Endodermal cell (in vitro differentiated cells): ENCODE measurements at places on chromosomes 7 and 10. TPM values are rescaled to one million over a fixed set of nuclear protein-coding genes. Genes with fewer than 3 reads are reported as not detected.

DNA sequence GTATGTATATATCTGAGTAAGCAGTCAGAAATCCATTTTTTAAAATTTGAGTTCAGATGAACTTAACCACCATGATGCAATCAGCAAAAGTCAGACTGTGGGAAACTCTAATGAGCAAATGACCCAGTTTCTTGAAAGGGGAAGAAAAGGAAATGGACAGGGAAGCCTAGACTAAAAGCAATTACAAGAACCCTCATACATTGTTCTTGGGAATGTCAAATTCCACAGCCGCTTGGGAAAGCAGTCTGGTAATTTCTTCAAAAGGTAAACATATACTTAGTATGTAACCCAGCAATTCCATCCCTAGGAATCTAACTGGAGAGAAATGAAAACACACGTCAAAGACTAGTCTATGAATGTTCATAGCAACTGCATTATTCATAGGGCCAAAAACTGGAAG lies 16.4 kb upstream of the FOXK1 start:
- no peak overlapping the region for H3K4me3 ChIP-seq
- DNase-seq: no peak
- H3K27me3 ChIP-seq: no peaks in the 10 kb centered on the region
- no peak overlapping the region for H3K27ac ChIP-seq
- no peaks in the 10 kb centered on the region for H3K4me1 ChIP-seq

DNA sequence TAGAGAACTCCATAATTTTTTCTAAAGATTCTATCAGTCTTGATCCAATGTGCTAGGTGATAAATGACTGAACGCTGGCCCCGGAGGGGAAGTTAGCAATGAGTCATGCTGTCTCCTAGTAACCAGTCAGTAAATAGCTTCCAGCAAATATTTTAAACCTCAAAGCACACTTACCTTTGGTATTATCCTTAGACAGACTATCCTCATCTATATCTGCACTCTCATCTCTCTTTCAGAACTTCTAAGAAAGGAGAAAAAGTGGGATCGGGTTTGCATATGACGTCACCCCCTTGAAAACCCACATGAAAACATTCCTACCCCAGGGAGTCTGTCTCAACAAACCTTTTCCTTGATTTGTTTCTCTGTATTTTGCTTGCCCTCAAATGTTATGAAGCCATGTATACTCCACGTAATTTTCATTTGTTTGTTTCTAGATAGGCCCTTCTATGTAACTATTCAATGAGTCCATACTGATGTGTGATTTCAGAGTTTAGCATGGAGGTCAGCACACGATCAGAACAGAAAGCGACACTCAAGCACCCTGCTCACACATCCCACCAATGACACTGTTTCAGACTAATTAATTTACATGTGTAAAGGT lies 174.9 kb upstream of the NRP1 start:
- no peaks in the 10 kb centered on the region for H3K36me3 ChIP-seq
- DNase-seq: no peak
- H3K4me1 ChIP-seq: peaks cover 4% of the 10 kb centered on the region
- H3K4me3 ChIP-seq: no peak overlapping the region
- H3K27ac ChIP-seq: peak overlapping the region; percentile 25
- H3K27me3 ChIP-seq: peaks cover 6% of the 10 kb centered on the region

- H3K27ac ChIP-seq: no peak within 1 kb of the TSS
- H3K4me1 ChIP-seq: no peaks in the 10 kb centered on the region
- DNase-seq: peak; percentile 80
- H3K27me3 ChIP-seq: no peaks in the 10 kb centered on the region
- no peaks in the 10 kb centered on the region for H3K36me3 ChIP-seq
Measured at GRCh38 chr10:132065491-132066105, at the start of gene JAKMIP3. TSS of gene JAKMIP3 (plus strand) at chr10:132065946. CDS start at chr10:132104809, 38,863 bp downstream.

- DNase-seq: no peak
- H3K4me1 ChIP-seq: no peaks in the 10 kb centered on the region
- H3K27ac ChIP-seq: no peak overlapping the region
- no peaks in the 10 kb centered on the region for H3K27me3 ChIP-seq
- no peak overlapping the region for H3K4me3 ChIP-seq
Measured at GRCh38 chr10:113937258-113937657, 82.8 kb downstream of the NHLRC2 start.

DNA sequence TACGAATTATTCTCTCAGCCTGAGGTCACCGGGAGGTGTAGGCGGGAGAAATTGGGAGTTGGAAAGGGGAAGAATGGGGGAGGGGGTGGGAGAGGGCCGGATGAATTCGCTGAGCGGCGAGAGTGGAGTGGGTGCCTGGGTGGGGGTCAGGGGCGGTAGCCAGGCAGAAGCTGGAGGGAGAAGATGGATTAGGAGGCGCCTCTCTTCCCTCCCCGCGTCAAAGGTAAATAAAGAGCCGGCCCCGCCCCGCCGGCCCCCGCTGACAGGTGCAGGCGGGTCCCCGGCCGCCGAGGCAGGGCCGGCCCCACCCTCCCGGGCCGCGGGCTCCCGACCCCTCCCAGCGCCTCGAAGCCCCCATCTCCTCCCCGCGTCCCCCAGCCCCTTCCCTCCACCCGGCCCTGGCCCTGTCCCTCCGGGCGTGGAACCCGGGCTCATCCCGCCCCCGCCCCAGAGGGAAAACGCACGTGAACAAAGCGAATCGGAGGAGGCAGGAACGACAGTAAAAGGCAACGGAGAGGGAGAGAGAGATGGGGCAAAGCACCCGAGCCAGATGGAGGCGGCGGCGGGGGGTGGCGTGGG lies 872 bp downstream of the FAM131B start:
- H3K27me3 ChIP-seq: peaks cover 56% of the 10 kb centered on the region
- no peak overlapping the region for H3K27ac ChIP-seq
- no peaks in the 10 kb centered on the region for H3K4me1 ChIP-seq
- peak overlapping the region; percentile 76 for H3K4me3 ChIP-seq
- peak; percentile 75 for DNase-seq
- no peaks in the 10 kb centered on the region for H3K36me3 ChIP-seq

GRCh38 chr7:144862612-144863319 lies 26.9 kb upstream of the TPK1 start:
- H3K36me3 ChIP-seq: no peaks in the 10 kb centered on the region
- no peak overlapping the region for H3K4me3 ChIP-seq
- no peak for DNase-seq
- H3K27ac ChIP-seq: no peak overlapping the region
- peaks cover 5% of the 10 kb centered on the region for H3K4me1 ChIP-seq

DNA sequence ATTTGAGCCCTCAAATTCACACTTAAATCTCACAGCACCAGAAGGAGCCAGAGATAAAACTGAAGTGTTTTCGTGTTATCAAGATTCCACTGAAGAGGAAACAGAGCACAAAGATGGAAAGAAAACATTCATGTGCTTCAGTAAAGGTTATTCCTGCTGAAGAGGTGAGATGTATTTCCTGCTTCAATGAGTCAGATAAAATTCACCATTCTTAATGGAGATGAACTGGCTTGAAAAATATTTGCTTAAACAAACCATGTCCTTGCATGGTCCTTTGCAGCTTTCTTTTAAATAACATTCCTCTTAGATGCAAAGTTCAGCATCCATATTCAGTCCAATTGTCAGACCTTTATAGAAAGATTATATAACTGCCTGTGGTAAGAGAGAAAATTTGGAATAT lies 294.2 kb downstream of the IPMK start:
- no peak for DNase-seq
- no peaks in the 10 kb centered on the region for H3K36me3 ChIP-seq
- H3K27ac ChIP-seq: no peak overlapping the region
- no peak overlapping the region for H3K4me3 ChIP-seq
- no peaks in the 10 kb centered on the region for H3K4me1 ChIP-seq

DNA sequence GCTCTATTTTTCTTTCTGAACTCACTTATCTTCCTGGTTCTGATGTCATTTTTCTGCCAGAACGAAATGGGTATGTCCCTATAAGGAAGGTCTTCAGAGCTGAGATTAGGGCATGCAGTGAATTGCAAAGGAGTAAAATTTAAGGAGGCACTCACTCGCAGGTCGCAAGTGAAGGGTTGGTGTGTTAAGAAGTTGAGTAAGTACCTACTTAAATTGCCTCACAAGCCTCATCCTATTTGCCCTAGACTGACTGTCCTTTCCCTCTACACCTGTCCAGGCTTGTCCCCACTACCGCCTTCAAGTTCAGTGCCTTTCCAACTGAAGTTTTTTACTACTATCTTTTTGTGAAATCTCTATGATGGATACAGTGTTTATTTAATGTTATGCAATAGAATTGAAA lies 191.5 kb downstream of the AHR start:
- no peaks in the 10 kb centered on the region for H3K27me3 ChIP-seq
- no peaks in the 10 kb centered on the region for H3K4me1 ChIP-seq
- no peaks in the 10 kb centered on the region for H3K36me3 ChIP-seq
- no peak for DNase-seq
- no peak overlapping the region for H3K4me3 ChIP-seq

GRCh38 chr10:35558276-35558675 lies 46.9 kb upstream of the GJD4 start:
- no peaks in the 10 kb centered on the region for H3K27me3 ChIP-seq
- peaks cover 28% of the 10 kb centered on the region for H3K36me3 ChIP-seq
- DNase-seq: no peak

- no peak for DNase-seq
- no peaks in the 10 kb centered on the region for H3K27me3 ChIP-seq
- no peaks in the 10 kb centered on the region for H3K4me1 ChIP-seq
- no peaks in the 10 kb centered on the region for H3K36me3 ChIP-seq
- H3K4me3 ChIP-seq: no peak overlapping the region
- no peak overlapping the region for H3K27ac ChIP-seq
Measured at GRCh38 chr7:72080865-72081510, 331.1 kb downstream of the CALN1 start.

GRCh38 chr7:38728145-38728544 lies 97.0 kb upstream of the AMPH start:
- H3K27ac ChIP-seq: no peak overlapping the region
- no peaks in the 10 kb centered on the region for H3K27me3 ChIP-seq
- no peak for DNase-seq
- H3K36me3 ChIP-seq: peaks cover 18% of the 10 kb centered on the region
- H3K4me3 ChIP-seq: no peak overlapping the region

DNA sequence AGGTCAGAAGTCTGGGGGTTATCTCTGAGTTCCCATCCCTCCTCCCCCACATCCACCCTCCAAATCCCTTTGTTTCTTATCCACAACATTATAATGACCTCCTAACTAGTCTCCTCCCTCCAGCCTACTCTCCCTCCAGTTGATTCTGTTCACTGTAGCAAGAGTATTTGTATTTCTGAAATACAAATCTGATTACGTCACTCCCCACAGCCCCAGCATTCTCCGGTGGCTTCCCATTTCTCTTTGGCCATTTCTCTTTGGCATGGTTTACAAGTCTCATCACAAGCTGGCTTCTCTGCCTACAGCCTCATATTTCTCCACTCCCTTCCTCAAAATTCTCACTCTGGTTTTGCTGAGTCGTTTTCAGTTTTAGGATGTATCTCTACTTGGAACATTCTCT lies 24.6 kb upstream of the MRPS33 start:
- H3K4me1 ChIP-seq: no peaks in the 10 kb centered on the region
- DNase-seq: no peak
- no peaks in the 10 kb centered on the region for H3K36me3 ChIP-seq
- no peak overlapping the region for H3K4me3 ChIP-seq

DNA sequence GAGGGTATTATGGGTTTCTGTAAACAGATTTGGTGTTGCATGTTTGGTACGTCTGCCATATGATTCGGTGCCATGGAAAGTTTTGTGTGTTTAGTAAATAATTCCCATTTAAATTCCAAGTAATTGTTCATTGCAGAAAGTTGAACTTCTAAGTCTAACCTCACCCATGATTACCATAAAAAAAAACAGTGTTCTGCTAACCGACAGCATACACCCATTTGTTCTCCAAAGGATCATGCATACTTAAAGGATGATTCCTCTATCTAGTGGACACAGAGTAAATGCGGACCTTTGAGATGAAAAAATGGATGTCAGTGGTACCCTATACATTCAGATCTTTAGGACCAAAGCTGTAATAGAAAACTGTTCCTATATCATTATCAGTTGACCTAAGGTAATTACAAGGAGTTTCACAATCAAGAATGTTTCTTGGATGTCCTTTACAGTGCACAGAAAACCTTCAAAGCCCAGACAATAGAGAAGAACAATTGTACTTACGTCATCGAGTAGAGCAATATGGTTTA lies 209.9 kb downstream of the CRPPA start:
- H3K27ac ChIP-seq: no peak overlapping the region
- no peaks in the 10 kb centered on the region for H3K36me3 ChIP-seq
- DNase-seq: no peak
- no peaks in the 10 kb centered on the region for H3K4me1 ChIP-seq

DNA sequence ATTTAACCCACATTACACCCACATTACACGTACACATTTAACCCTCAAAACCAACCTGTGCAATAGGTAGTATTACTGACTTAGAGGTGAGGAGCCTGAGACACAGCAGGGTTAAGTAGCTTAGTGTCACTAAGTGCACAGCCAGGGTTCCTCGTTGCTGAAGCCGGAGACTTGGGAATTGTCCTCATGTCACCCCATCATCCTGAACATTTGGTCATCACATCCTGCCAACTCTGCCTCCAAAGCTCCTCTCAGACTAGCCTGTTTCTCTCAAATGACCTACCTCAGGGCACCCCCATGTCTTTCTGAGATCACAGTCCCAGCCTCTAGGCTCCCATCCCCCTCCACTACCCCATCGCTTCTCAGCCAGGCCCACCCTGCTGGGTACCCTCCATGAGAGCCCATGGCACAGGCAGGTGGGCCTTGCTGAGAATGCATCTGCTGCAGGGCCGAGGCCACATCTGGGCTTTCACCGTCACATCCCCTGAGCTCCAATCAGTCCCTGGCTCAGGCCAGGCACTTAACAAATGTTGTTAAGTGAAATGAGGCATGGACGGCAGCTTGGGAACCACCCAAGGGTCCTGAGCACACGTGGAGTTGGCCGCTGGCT lies 21.1 kb upstream of the PCBD1 start:
- H3K36me3 ChIP-seq: no peaks in the 10 kb centered on the region
- H3K27me3 ChIP-seq: no peaks in the 10 kb centered on the region
- H3K4me1 ChIP-seq: peaks cover 4% of the 10 kb centered on the region
- no peak overlapping the region for H3K27ac ChIP-seq

DNA sequence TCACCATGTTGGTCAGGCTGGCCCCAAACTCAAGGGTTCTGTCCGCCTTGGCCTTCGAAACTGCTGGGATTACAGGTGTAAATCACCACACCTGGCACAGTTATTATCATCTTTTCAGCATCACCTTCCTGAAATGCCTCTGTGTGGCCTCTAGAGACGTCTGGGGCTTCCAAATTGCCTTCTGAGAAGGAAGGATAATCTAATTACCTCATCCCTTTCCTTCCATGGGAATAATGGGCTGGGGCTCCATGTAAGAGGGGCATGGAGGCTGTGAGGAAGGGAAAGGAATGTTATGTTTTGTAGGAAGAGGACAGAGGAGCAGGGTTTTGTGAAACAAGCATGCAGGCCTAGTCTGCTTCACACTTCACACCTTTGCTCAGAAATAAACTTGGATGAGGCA lies 22.2 kb upstream of the PODXL start:
- peak; percentile 51 for DNase-seq
- H3K4me3 ChIP-seq: no peak overlapping the region
- no peaks in the 10 kb centered on the region for H3K4me1 ChIP-seq
- H3K27ac ChIP-seq: no peak overlapping the region

TRPV5 gene
- 0.22 to 0.42 TPM in 2 of 3 replicates, not detected in the other for total RNA-seq

TMEM60 gene
- total RNA-seq: 20.9 to 33.4 TPM (median 32.2 TPM) in 3 replicates

NACAD gene
- 6.7 and 7.6 TPM in 2 replicates for total RNA-seq

TAF6 gene
- 79.8 to 119 TPM (median 113 TPM) in 3 replicates for total RNA-seq

INSYN2A gene
- total RNA-seq: 0.07 TPM in 1 of 3 replicates, not detected in the others

KRIT1 gene
- 25.0 to 37.0 TPM (median 33.9 TPM) in 3 replicates for total RNA-seq

WBP1L gene
- 25.1 and 25.8 TPM in 2 replicates for total RNA-seq
